ENCODE measurements at places on chromosomes 2 and 18.

DNA sequence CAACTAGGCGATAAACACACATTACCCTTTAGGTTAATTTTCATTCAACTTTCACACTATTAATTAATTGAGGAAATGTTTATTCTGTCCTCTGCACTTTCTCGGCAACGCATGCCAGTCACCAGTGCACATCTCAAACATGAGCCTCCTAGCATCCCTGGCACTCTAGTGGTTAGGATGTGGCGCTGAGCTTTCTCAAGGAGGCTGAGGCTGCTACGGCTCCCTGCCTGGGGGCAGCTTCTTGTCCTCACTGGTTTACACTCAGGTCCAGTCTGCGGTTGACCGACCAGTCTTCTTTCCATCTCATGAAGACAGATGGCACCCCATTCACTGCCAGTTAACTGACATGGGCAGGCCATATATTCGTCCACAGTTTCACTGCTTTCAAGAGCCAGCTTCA is 463.4 kb downstream of the EIPR1 start:
- no peak for DNase-seq

GRCh38 chr2:43100883-43101662 is 125.3 kb downstream of the ZFP36L2 start:
- peak; percentile 90 for DNase-seq

DNA sequence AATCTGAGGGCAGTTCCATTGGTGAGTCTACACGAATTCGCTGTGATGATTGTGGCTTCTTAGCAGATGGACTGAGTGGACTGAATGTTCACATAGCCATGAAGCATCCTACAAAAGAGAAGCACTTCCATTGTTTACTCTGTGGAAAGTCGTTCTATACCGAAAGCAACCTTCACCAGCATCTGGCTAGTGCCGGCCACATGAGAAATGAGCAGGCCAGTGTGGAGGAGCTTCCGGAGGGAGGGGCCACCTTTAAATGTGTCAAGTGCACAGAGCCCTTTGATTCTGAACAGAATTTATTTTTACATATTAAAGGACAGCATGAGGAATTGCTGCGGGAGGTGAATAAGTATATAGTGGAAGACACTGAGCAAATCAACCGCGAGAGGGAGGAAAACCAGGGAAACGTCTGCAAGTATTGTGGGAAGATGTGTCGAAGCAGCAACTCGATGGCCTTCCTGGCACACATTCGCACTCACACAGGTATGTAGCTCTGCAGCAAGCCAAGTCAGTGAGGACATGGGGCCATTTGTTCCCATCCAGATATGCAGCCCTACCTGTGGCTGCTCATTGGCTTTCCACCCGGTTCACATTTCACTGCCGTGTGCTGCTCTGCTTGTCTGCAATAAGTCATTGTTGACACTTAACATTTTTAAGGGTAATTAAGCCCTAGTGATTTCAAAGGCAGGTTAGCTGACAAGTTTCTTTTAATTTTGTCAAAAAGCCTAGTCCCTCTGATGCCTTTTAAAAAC is 37.7 kb downstream of the ZNF407 start:
- DNase-seq = no peak

GRCh38 chr18:68033466-68033865 is 516.9 kb upstream of the DSEL start:
- DNase-seq = no peak

GRCh38 chr2:114406347-114406746 is 36.1 kb upstream of the DPP10 start:
- DNase-seq = no peak

DNA sequence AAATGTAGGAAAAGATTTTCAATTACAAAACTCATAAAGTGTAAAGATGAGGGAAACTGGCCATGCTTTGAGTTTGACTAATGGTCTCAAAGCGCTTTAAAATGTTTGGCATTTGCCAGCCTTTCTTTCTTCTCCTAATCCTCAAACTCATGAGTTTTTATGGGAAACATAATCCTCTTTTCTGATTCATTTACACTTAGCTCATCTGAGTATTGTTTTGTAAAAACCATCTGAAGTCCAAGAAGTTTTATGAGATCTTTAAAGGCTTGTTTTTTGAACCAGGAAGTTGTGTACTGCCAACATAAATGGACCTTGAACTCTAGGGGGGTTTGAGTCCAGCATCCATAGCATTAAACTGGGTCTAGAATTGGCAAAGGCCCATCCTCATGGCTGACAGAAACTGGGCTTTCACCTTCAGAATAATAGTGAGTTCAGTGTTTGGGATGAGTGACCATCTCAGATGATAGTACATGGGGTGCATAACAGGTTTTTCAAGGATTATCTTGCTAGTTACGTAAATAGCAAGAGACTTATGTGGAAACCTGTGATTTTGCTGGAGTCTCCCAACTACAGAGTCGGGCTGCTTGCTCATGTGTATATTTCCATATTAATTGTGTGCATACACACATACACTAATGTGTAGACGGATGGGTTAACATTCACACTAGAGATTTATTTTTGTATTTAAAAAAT is 3.8 kb upstream of the LTBP1 start:
- peak; percentile 13 for DNase-seq

DNA sequence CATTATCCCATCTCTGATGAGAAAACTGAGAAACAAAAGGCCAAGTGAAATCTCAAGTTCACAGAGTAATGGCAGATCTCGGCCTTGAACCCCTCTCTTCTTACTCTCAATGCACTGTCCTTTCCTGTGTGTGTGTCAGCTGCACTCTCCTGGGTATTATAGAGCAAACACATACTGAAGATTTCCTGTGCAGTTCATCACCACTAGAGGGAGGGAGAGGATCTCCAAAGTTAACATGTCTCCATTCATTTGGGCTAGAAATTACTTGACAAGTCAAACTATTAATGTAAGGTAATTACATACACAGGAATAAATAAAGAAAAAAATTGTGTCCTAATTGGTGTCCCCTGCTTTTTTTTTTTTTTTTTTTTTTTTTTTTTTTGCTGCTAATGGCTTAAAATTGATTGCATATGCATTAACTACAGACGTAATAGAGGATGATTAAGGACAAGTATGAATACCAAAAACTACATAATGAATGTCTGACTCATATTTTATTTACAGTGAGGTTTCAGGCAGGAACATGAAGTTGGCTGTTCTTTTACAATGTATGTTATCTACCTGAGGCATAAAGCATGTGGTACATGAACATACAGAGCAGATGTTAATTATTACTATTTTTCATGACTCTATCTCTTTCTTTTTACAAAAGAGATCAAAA is 269.2 kb downstream of the NYAP2 start:
- DNase-seq = no peak

GRCh38 chr2:96112501-96113366 is 3.6 kb downstream of the ADRA2B start:
- no peak for DNase-seq

Data from ecto neural progenitor cell (in vitro differentiated cells).